ENCODE measurements at places on chromosomes 4 and X.

DNA sequence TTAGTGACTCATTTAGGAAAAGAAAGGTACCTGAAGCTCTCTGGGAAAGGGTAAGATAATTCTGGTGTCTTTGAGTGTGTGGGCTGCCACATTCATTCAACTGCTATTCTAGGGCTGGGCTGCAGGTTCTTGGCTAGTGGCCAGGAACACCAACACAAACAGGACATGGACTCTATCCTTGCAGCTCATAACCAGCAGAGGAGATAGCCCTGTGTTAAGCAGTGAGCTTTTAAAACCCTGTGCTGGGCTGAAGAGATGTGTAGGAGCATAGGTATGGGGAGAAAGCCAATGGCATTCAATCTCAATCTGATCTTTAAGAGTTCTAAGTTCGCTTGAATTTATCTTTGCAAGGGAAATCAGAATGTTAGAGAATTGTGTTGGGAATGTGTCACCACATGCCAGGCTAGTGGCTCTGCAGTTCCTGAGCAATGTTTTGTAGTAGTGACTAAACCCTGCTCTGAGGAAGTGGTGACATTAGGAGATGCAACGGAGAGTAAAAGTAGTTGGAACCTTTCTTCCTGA lies 39.2 kb downstream of the SGMS2 start:
- DNase-seq: no peak

GRCh38 chrX:140132937-140133336 lies 167.6 kb upstream of the CXorf66 start:
- no peak for DNase-seq

DNA sequence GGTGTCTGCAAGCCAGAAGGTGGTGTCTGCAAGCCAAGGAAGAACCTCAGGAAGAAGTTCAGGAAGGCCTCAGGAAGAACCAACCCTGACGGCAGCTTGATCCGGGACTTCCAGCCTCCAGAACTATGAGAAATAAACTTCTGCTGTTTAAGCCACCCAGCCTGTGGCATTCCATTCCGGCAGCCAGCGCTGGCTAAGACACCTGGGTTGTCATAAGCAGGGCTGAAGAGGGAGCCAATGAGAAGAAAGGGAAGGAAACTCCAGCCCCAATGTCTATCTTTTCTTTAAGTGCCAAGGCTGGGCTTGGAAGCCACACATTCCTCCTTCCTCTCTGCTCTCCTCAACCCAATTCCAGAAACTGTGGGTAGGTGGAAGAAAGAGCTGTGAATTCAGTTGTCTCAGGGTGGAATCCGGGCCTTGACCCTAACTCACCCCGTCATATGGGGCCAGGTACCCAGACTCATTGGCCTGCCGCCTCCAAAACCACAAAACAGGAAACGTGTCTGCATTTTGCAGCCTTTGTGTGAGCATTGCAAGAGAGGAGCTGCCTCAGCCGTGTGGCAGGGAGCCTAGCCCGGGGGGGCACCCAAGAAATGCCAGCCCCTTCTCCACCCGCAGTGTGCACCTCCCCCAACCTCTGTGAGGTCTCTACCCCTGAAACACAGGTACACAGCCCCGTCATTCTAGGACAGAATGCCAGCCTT lies 26.8 kb downstream of the CRMP1 start:
- no peak for DNase-seq

GRCh38 chr4:186079694-186080093 lies 10.7 kb downstream of the TLR3 start:
- DNase-seq: no peak

GRCh38 chr4:183698909-183699308 lies 39.8 kb downstream of the TRAPPC11 start:
- DNase-seq: no peak

DNA sequence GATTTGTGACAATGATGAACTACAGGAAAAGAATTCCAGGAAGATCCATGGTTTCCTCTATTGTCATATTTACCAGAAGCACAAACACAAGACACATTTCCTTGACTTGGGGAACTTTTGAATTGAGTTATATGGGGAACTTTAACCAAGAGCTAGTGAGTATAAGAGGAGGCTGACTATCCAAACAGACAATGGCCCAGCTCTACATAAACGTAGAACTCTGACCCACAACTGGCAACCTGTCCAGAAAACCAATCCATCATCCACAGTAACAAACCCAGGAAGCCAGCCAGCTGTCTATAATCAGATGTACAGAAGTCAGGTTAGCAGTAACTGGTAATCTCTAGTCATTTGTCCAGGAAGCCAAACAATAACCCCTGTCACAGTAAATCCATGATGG lies 167.0 kb upstream of the CPEB2 start:
- no peak for DNase-seq

DNA sequence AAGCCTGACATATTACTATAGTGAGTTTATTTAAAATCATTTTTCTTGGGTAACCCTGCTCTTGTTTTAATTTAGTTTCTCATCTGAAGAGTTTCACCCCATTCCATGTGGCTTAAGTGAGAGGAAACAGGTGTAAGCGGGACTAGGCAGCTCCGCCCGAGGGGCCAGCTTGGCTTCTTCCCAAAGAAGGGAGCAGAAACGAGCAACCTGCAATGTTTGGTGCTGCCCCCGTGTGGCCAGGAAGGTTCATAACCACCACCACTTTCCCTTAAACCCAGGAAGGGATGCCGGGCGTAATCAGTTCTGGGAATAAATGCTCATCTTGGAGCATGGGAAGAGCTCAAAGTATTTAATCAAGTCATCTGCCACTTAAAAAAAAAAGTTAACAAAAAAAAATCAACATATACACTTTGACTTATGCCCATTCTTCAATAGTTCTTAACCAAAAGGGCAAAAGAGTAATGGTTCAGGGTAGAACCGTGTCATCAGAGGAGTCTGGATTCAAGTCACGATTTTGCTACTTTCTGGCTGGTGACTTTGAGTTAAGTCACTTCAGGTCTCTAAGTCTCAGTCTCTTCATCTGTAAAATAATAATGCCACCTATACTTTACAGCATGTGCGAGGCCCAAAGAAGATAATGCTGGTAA lies 147.9 kb downstream of the NSUN7 start:
- peak; percentile 46 for DNase-seq

DNA sequence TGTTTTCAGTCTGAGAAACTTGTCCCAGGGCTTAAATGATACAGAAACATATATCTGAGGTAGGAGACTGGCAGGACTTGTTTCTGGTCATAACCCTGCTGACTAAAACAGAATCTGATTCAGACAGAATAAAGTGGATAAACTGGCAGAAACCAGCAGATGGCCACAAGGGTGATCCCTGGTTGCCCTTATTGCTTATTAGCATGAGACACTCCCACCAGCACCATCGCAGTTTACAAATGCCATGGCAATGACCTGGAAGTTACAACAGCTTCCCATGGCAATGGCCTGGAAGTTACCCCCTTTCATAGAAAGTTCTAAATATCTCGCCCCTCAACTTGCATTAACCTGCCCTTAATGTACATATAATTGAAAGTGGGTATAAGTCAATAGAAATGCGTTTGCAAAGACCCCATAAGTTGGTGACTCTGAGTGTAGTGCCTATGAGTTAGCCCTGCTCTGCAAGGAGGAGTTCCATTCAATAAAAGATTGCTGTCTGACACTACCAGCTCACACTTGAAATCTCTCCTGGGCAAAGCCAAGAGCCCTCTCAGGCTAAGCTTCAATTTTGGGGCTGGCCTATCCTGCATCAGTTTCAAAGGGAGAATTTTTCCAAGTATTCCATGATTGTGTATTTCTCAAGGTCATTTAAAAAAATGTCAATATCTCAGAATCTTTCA lies 52.9 kb upstream of the PAGE5 start:
- no peak for DNase-seq

DNA sequence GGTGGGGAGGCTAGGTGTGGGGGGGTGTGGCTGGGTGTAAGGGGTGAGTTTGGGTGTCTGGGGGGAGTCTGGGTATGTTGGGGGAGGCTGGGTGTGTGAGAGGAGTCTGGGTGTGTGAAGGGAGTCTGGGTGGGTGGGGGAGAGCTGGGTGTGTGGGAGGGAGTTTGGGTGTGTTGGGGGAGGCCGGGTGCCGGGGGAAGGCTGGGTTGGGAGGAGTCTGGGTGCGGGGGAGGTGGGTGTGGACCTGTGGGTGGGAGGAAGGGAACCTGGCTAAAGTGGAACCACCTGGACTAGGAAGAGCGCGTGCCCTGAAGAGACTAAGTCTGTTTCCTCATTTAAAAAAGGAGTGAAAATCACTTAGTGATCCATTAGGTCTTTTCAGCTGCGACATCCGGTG lies 18.3 kb downstream of the SPON2 start:
- no peak for DNase-seq

- no peak for DNase-seq
Measured at GRCh38 chr4:78764498-78764961, 11.6 kb upstream of the BMP2K start.

GRCh38 chrX:28016823-28017222 lies 35.6 kb upstream of the DCAF8L1 start:
- DNase-seq: no peak

DNA sequence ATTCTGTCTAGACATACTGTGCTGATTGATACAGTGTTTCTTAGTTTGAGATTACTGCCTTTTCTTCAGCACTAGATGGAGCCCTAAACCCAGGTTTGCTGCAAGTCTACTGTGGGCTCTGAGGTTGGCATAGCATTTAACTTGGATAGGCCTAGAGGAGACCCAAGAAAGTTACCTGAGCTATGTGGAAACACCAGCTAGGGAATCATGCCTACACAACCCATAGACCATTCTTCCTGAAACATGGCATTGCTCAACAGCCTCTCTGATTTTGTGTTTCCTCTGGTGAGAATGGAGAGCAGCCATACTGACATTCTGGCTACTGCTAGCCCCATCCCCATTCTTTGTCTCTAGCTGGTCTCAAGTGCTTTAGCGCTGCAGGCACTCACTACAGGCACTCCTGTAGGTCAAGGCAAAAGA lies 287.7 kb upstream of the PCDH18 start:
- no peak for DNase-seq

GRCh38 chr4:11418610-11419009 lies 10.1 kb downstream of the HS3ST1 start:
- DNase-seq: no peak

- DNase-seq: no peak
Measured at GRCh38 chr4:7166981-7167700, 25.2 kb upstream of the SORCS2 start.

DNA sequence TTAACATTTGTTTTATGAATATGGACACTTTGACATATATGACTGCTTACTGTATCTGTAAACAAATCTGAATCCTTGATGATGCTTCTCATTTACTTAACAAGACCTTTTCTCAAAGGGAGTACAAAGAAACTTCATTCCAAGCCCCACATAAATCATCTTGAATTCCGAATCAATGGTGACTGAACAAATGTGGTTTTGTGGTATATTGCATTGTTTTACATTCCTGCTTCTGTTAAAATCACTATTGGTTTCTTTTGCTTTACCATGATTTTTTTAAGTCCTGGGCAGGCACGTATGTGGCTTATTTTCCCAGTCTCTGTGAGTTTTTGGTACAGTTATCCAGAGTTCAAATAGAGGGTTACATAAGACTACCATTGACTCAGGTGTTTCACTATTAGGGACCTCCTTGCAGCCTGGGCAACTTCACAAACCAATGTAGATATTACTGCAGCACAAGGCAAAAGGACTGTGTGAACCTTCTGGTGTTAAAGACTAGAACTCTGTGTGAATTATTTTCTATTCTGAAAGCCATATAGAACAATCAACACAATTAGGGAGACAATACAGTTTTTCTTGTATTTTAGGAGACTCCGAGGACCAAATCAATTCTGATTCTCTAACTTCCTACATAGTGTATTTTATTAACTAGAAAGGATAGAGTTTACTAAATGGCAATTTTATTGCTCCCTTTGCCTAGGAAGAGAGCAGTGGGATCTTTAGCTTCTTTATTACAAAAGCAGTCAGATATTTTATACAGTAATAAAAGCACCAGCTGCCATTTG lies 196.4 kb downstream of the GALNTL6 start:
- DNase-seq: no peak

GRCh38 chr4:2333356-2333841 lies 71.5 kb upstream of the MXD4 start:
- peak; percentile 56 for DNase-seq

GRCh38 chrX:81377329-81377728 lies 175.4 kb downstream of the SH3BGRL start:
- DNase-seq: no peak

- no peak for DNase-seq
Measured at GRCh38 chr4:7285244-7286094, 93.1 kb downstream of the SORCS2 start.

DNA sequence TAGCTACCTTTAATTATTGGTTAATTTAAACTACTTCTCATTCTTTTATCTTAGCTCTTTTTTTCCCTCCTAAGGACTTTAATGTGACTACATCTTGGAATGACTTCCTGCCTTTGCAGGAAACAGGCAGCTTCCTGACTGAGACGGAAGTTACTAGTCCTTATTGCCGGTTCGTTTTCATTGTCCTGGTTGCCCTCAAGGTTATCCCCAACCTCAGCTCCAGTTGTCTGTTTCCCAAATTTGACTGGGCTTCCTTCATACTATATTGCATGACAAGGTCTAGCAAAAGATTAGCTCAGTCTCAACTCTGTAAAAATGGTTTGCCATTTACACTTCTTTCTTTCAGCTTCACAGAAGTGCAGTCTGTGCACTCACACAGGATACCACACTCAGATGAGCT lies 109.9 kb upstream of the DDX53 start:
- no peak for DNase-seq

All from stimulated activated naive B cell treated with anti-CD40 and anti-IgM and Interleukin-4, amounts not matched to agents 10 μg/mL and 1 μg/mL and 100 μg/mL, for 72 hours (primary cell).